Central memory CD4-positive, alpha-beta T cell (primary cell): ENCODE measurements at places on chromosomes 5 and 9.

GRCh38 chr5:93019896-93020295 is 561.1 kb downstream of the NR2F1-AS1 start:
- DNase-seq = no peak

DNA sequence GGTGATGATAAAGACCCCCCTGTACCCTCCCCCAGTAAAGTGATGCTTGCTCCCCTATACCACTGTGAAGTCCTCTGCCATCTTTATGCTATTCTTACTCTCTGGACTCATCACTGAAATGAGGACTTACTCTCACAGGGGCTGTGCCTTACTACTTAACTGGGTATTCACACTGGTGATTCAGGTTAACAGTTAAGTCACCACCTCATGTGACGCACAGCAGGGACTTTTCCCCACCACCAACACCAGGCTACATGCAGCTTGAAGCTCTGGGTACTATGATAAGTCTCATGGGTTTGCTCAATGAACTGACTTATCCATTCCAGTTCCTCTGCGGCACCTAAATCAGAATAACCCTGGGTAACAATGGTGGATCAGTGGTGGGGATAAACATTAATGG is 163.7 kb downstream of the ELAVL2 start:
- DNase-seq = no peak

DNA sequence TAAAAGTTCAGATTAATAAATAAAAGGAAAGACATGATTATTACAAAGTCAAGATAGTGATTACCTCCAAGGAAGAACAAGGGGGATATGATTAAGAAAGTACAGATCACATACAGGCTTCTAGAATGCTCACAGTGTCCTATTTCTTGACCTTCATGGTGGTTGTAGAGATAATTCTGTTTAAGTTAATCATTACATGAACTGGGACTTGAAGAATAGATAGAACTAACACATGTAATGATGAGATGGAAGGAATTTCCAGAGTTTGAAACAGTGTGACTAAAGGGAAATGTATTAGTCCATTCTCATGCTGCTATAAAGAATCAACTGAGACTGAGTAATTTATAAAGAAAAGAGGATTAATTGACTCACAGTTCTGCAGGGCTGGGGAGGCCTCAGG is 72.7 kb downstream of the LURAP1L start:
- no peak for DNase-seq

DNA sequence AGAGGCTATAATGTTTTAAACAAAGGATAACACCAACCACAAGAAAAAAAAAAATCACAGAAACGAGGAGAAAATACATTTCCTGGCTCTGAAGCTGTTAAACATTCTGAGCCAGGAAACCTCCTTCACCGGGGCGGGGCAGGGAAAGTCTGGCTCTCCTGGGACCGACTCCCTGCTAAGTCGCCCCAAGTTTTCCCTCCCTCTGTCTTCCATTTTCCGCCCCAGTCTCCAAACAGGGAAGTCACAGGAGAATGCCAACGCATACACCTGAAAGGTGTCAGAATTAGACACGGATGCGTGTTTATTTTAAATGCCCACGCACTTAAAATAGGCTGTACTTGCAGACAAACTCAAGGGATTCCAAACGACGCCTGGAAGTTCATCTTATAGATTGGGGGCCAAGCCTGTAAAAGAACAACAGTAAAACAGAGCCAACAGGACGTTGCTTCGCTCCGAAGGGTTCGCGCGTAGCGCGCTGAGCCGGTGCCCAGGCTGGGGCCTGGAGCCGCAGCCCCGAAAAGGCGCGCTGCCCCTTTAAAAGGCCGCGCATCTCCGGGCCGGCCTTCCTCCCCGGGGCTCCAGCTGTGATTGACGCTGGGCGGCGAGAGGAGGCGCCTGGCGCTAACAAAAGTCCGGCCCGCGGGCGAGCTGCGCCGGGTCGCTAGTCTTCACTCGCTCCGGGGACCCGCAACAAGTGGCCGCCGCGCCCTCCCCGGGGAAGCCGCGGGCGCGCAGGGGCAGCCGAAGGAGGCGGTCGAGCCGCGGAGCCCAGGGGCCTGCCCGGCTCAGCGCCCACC is at the start of gene FBXL7:
Gene FBXL7, plus strand, starts transcription at position 653 of the 797 bp plus-strand sequence.
- no peak for DNase-seq
